ENCODE measurements at places on chromosomes 5 and 9. TPM values are rescaled to one million over a fixed set of nuclear protein-coding genes. Genes with fewer than 3 reads are reported as not detected.
A peak's percentile ranks its signal among the peaks of the same experiment; 100 is the strongest.

DNA sequence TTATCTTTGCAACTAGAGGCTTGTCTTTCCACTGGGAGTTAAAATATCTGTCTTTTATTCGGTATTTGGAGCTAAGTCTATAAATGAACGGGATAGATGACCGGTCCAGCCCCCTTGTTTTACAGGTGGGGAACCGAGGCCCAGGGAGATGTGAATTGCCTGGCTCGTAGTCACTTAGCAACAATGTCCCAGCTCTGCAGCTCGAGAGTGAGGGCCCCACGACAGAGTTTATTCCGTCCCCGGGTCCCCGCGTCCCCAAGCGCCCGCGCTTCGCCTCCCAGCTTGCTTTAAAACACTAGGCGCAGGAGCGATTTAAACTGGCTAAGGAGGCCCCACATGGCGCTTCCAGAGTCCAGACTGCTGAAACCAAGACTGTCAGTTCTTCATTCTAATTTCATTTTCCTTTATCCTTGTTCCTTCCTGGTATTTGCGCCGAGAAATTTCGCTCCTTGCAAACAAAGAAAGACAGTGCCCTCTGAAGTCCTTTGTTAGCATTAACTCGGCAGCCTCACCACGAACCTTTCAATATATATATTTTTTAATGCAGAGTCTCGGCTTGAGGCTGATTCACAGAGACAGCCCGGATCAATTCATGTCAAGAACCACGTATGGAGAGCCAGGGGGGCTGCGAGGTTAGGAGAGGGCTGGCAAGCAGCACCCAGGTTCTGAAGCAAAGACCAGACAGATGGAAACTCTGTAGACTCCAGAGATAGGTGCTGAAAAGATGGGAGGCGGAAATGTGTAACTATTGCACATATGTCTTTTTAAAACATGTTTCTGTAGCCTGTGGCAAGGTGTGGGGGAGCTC lies 1.4 kb upstream of the ENC1 start:
- peaks cover 27% of the 10 kb centered on the region for H3K4me1 ChIP-seq
- peak overlapping the region; percentile 90 for H3K4me3 ChIP-seq
- H3K36me3 ChIP-seq, result no peaks in the 10 kb centered on the region
- no peak overlapping the region for H3K27ac ChIP-seq
- H3K27me3 ChIP-seq, result peaks cover 62% of the 10 kb centered on the region

DNA sequence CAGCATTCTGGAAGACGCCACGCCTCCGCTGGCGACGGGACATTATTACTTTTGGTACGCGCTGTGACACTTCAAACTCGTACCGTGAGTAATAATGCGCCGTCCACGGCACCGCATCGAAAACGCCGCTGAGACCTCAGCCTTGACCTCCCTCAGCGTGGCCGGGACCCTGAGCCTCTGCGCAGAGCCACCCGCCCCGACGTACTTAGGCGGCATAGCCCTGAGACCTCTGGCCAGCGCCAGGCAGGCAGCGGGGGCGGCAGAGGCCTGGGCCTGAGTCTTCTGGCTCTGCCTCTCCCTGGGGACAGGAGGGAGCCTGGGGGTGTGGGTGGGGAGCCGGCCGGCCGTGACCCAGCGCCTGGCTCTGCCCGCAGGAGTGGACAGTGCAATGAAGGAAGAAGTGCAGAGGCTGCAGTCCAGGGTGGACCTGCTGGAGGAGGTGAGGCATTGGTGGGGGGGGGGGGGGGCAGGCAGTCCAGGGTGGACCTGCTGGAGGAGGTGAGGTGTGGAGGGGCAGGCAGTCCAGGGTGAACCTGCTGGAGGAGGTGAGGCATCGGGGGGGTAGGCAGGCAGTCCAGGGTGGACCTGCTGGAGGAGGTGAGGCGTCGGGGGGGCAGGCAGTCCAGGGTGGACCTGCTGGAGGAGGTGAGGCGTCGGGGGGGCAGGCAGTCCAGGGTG lies 8.0 kb downstream of the EGFL7 start:
- peaks cover 3% of the 10 kb centered on the region for H3K27me3 ChIP-seq
- H3K36me3 ChIP-seq, result no peaks in the 10 kb centered on the region
- H3K4me3 ChIP-seq, result no peak overlapping the region
- peaks cover 5% of the 10 kb centered on the region for H3K4me1 ChIP-seq
- no peak for DNase-seq
- H3K27ac ChIP-seq, result no peak overlapping the region

The LAMC3 gene
- total RNA-seq, result 0.19 TPM

- no peak overlapping the region for H3K4me3 ChIP-seq
- H3K27ac ChIP-seq, result no peak overlapping the region
- H3K36me3 ChIP-seq, result no peaks in the 10 kb centered on the region
- peaks cover 10% of the 10 kb centered on the region for H3K4me1 ChIP-seq
- H3K27me3 ChIP-seq, result peaks cover 9% of the 10 kb centered on the region
Observed at GRCh38 chr9:90818279-90818678, 16.7 kb downstream of the SYK start.

GRCh38 chr5:138110266-138110963 lies 26.6 kb downstream of the WNT8A start:
- DNase-seq, result no peak
- H3K36me3 ChIP-seq, result no peaks in the 10 kb centered on the region
- no peak overlapping the region for H3K27ac ChIP-seq
- H3K4me1 ChIP-seq, result no peaks in the 10 kb centered on the region
- no peak overlapping the region for H3K4me3 ChIP-seq

Data from activated naive CD8-positive, alpha-beta T cell treated with anti-CD3 and anti-CD28 coated beads, Interleukin-2, amount 10 ng/mL, durations not matched to agents 7 days and 5 days (primary cell).